ENCODE measurements at places on chromosomes 1 and 21.

DNA sequence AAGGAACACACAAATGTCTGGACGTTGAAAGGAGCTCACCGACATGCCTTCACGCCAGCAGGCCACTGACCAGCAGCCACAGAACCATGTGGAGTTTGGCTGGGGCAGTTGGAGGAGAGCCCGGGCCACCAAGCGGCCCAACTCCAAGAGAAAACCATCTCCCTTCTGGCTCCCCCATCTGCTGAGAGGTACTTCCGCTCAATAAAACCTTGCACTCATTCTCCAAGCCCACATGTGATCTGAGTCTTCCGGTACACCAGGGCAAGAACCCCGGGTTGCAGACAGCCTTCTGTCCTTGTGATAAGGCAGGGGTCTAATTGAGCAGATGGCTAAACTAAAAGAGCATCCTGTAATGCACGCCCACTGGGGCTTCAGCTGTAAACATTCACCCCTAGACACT, 24.4 kb downstream of the RGS4 start:
- no peak for DNase-seq

GRCh38 chr1:3834701-3835100, 22.3 kb downstream of the CEP104 start:
- no peak for DNase-seq

GRCh38 chr21:39908265-39908923, 41.2 kb downstream of the PCP4 start:
- no peak for DNase-seq

- no peak for DNase-seq
These were observed 138.3 kb upstream of the KAZN start for GRCh38 chr1:14460173-14460572.

DNA sequence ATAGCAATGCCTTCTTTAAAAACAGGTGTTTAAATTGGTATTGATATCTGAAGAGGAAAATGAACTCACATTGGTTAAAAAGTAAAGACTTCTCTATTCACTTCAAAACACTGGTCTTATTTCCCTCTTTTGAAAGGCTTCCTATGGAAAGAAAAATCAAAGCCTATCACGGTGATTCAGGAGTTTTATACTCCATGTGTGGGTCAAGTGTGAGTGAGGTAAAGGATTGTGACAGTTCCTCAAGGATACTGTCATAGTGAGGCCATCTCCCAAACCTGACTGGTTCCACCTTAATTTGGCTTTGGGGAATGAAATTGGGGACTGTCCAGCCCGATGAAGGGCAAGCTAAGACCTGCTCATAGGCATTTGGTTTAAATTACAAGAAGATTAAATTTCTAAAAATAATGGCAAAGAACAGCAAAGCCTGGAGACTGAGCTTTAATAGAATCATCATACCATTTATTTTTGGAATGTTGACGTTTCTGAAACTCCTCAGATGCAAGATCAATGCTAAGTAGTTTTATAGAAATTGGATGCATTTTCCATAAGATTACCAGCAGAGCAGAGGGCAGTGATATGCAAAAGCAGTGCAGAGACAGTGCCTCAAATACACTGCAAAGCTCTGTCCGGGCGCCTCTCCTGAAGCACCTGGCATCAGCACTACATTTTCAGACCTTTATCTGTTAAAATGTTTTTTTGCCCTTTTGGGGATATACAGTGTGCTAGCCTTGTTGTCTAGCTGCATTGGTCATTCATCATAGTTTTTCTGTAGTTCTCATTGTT, 302.1 kb upstream of the SGIP1 start:
- no peak for DNase-seq

GRCh38 chr1:118396829-118397495, 211.9 kb upstream of the SPAG17 start:
- no peak for DNase-seq
